Epithelial cell of proximal tubule (primary cell): ENCODE measurements at places on chromosomes 12 and 14.

DNA sequence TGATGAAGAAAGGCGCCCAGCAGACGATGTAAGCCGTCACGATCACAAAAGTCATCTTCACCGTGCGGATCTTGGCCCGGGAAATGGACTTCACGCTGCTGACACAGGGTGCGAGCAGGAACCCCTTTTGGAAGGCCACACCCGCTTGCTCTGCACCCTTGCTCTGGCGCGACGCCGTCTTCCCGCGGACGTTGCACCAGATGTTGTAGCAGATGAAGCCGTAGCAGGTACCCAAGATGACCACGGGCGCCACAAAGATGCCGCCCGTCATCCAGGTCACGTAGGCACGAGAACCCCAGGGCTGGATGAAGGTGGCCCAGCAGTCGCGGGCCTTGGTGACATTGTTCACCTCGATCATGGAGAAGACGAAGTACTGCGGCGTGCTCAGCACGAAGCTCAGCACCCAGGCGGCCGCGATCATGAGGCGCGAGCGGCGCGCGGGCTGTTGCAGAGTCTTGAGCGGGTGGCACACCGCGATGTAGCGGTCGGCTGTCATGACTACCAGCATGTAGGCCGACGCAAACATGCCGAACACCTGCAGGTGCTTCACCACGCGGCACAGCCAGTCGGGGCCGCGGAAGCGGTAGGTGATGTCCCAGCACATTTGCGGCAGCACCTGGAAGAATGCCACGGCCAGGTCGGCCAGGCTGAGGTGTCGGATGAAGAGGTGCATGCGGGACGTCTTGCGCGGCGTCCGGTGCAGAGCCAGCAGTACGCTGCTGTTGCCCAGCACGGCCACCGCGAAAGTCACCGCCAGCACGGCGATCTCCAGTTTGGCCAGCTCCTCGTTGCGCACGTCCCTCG, 890 bp downstream of the AVPR1A start:
- no peak for DNase-seq

GRCh38 chr14:97713023-97713422, 915.8 kb downstream of the VRK1 start:
- DNase-seq, result peak; percentile 1

- no peak for DNase-seq
Measured at GRCh38 chr12:131375972-131376345, 334.9 kb upstream of the SFSWAP start.

GRCh38 chr14:101017209-101017608, 113.7 kb upstream of the RTL1 start:
- no peak for DNase-seq

- no peak for DNase-seq
Measured at GRCh38 chr12:46127656-46128055, 137.3 kb upstream of the SCAF11 start.

GRCh38 chr14:79011920-79012204, 841.7 kb downstream of the NRXN3 start:
- DNase-seq, result no peak

- DNase-seq, result peak; percentile 27
Measured at GRCh38 chr12:12612358-12612757, 682 bp downstream of the CREBL2 start.

GRCh38 chr12:28869197-28869596, 279.9 kb upstream of the FAR2 start:
- no peak for DNase-seq

DNA sequence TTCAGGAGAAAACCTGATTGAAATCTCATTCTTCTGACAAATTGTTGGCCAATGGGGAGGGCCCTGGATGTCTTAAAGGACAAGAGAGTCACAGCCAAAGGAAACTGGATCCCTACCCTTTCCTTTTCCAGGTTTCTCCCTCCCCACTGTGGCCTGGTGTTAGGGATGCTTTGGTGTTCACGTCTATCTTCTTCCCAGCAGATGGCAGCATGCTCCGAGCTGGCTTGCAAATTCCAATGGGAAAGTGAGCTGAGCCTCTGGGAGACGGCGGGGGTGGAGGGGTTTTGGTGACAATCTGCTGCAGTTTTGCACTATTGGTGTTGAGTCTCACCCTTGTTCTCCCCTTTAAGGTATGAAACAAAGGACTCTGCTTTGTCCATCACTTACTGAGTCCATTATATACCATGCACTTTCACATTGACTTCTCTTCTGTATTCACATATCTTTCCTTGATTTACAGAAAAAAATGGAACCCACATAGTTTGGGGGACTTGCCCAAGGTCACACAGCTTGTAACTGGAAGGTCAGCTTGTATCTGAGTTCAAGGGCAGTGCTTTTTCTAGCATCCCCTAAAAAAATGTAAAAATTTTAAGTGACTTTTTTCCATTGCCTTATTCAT, 39.3 kb downstream of the CCDC177 start:
- DNase-seq, result no peak

GRCh38 chr14:22766457-22767322, at the start of gene OXA1L:
Gene OXA1L (plus strand): TSS chr14:22766688. CDS start chr14:22766702, 14 bp downstream.
- DNase-seq, result peak; percentile 76

DNA sequence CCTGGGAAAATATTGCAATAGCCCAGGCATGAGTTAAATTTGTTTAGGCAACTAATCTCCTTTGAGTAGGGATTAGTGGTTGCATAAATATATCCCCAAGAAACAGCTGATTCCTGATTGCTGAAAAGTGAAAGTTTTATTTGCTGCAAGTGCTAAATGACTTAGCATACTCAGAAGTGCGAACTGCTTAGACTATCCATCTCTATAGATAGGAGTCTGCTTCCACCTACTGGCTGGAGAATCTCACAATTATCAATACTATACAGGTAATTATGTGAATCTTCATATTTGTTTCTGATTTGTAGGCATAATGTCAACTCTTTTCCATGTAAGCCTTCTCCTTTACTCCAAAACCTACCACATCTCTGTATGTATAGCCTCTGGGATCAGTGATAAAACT, 12.0 kb upstream of the SLCO1B3 start:
- no peak for DNase-seq

GRCh38 chr14:53514197-53514596, 361.1 kb upstream of the DDHD1 start:
- no peak for DNase-seq

- DNase-seq, result no peak
Measured at GRCh38 chr12:29447285-29447975, 50.1 kb downstream of the OVCH1 start.

- no peak for DNase-seq
Measured at GRCh38 chr12:53220694-53221202, 11.3 kb downstream of the RARG start.

DNA sequence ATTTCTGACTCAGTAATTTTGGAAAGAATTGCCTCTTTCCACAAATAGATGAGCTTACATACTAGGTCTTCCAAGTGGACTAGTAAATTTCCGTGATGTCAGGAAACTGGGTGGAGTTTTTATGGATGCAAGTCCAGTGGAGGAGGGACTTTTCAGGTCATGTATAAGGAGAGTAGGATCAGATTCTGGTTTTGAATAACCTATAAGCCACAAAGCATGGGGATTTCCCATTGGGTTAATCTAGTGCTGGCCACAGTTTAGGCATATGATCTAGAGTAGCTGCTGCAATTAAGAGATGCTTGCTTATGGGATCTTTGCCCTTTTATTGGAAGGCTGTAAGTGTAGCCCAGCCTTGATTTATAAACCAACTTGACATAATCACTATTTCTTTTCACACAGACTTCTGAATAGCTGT, 33.8 kb downstream of the STK38L start:
- no peak for DNase-seq

- DNase-seq, result no peak
Measured at GRCh38 chr12:21542403-21542802, 16.3 kb downstream of the SPX start.

DNA sequence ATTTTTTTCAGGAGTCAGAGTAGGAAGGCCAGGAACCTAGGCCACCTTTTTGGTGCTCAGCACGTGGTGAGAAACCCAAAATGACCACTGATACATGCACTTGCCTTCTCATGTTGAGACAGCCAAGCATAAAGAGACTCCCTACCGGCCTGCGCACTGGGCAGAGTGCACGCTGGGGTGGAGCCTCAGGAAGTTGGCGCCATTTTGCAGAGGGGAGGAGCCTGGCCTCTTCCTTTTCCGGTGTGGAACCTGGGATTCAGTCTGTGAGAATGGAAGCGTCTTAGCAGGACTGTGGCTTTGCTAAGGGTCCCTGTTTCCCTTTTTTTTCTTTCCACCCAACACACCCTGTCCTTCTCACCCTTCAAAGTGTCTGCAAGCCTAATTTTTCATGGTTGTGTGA, 62.9 kb upstream of the RTRAF start:
- DNase-seq, result no peak

- no peak for DNase-seq
Measured at GRCh38 chr12:50799908-50800307, 36.0 kb downstream of the ATF1 start.

DNA sequence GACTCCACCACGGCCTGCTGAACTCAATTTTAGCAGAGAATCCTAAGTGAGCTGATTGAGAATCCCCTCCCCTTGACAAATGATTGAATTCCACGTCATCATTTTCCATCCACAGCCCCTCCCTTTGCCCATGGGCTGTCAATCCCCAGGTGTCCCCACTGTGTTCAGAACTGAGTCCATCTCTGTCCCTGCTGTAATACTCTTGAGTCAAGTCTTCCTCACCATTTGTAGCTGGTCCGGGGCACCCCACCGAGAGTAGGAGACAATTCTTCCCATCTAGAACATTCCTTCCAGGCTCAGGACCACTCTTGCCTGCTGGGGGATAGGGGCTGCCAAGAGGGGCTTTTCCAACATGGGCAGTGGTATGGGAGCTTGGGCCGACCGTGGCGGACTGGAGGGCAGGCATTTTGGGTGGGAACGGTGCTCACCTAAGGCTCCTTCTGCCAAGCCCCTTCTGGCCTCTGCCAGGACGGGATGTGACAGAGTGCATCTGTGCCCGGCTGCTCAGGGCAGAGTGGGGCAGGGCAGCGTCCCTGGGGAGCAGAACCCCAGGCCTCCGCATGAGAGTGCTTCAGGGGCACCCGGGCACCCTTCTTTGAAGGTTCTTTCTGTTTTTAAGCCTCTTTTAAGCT, 218.1 kb upstream of the RTL1 start:
- DNase-seq, result no peak

DNA sequence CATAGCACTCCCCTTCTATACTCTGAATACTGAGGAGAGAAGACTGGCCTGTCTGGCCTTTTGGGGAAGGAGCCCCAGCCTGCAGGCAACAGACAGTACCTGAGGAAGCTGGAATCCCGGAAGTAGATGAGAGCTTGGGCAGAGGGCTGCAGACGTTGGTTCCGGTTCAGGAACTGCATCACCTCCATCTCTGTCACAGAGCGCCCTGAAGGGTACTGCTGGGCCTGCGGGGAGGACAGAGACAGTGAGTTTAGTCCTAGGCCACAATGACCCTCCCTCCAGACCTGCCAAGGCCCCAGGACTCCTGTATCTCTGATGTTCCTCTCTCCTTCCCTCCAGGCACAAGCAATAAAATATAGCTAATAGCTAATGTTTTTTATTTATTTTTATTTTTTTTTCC, 28.4 kb downstream of the TEP1 start:
- no peak for DNase-seq

DNA sequence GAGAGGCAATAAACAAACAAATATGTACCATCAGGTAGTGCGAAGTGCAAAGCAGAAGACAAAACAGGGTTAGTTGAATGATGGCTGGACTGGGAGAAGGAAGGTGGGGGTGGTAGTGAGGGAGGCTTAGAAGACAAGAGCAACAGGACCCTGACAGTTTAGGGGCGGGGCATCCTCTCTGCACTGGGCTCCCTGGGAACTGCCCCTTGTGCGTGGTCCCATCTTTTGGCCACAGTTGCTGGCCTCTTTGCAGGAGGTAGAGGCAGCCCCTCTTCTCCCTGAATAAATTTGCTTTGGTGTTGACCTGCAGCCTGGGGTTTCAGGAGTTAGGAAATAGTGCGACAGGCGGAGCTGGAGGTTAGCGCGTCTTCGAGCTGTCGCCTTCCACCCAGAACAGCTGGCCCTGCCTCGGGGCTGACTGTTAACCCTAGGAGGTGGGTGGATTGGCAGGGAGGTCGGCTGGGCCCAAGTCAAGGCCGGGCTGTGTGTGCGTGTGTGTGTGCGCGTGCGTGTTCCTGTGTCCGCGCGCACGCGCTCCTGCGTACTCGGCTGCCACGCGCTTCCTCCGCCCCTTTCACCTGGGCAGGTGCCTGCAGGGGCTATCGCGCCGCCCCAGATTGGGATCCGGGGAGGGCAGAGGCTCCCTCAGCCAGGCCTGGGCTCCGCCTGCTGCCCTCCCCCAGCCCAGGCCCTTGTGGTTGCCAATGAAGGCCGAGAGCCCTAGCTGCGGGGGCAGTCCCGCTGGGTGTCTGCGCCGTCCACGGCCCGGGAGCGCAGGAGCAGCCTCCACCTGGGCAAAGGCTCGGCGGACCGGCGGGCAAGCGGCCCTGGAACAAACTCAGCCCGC, 180.8 kb downstream of the ADCK1 start:
- DNase-seq, result no peak

GRCh38 chr12:39816671-39817185, 197.1 kb upstream of the ABCD2 start:
- DNase-seq, result no peak

DNA sequence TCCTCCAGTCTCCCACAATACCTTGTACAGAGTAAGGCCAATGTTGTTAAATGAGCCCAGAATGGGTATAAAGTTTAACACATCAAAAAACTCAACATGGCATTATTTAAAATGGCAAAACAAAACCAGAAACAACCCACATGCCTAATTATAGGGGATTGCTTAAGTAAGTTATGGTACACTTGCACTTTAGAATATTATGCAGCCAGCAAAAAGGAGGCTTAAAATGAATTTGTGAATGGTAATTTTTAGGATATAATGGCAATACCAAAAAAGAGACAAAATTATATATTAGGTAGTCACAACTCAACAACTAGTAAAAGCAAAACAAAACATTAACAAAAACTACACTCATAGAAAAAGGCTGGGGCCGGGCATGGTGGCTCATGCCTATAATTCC, 39.7 kb downstream of the SYNE3 start:
- no peak for DNase-seq

DNA sequence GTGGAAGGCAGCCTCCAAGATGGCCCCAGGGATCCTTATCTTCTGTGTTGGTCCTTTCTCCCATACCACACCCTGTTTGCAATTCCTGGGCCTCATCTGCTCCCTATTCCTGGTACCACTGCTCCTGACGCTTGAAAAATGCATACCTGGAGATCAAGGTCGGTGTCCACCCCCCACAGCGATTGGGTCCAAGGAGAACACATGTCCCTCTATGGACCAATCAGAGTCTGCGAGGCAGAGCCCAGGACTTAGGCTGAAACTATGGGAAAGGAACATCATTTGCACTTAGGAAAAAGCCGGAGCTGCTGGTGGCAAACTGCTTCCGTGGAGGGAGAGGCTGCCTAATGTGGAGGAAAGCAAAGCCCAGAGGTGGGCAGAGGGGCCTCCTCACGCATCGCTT, 33.3 kb upstream of the ITPK1 start:
- no peak for DNase-seq

GRCh38 chr14:71716041-71716772, 216.0 kb upstream of the RGS6 start:
- no peak for DNase-seq
